ENCODE measurements at places on chromosomes 13 and 19. TPM values are rescaled to one million over a fixed set of nuclear protein-coding genes. Genes with fewer than 3 reads are reported as not detected.
A peak's percentile ranks its signal among the peaks of the same experiment; 100 is the strongest.

OR10H1 gene
- total RNA-seq = not detected

ATXN8OS gene
- not detected for total RNA-seq

LILRA6 gene
- 0.46 TPM for total RNA-seq

SHISA2 gene
- 124 TPM for total RNA-seq

NECTIN2 gene
- total RNA-seq = 88.6 TPM

SHISA7 gene
- not detected for total RNA-seq

REEP6 gene
- 8.5 TPM for total RNA-seq

GAPDHS gene
- total RNA-seq = 1.6 TPM

ZNF418 gene
- total RNA-seq = 13.4 TPM

MBD3L3 gene
- not detected for total RNA-seq

CC2D1A gene
- 31.1 TPM for total RNA-seq

STXBP2 gene
- total RNA-seq = 89.2 TPM

PLK5 gene
- not detected for total RNA-seq

HRC gene
- 2.7 TPM for total RNA-seq

DAND5 gene
- total RNA-seq = 0.40 TPM

ZNF793 gene
- total RNA-seq = 9.9 TPM

GRCh38 chr13:39451860-39452301 lies 151.1 kb downstream of the LHFPL6 start:
- DNase-seq = peak; percentile 17
- peaks cover 10% of the 10 kb centered on the region for H3K4me1 ChIP-seq
- no peak overlapping the region for H3K4me3 ChIP-seq
- no peak overlapping the region for H3K27ac ChIP-seq
- no peaks in the 10 kb centered on the region for H3K36me3 ChIP-seq
- no peaks in the 10 kb centered on the region for H3K27me3 ChIP-seq

DNA sequence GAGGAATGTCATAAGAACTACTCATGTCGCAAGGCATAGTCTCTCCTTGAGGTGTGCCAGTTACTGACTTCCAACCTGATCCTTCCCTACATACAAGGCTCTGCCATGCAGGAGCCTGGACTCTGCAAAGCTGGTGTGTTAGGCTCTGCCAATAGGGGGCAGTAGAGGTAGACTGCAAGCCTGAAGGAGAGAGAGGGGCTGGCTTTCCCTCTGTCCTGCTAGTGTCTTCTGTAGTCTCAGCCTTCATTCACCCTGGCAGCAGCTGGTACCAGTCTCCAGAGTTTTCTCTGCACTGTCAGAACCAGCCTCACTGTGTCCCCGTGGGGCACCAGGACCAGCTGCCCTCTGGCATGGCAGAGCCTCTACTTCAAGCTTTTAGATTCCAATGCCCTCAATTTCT lies 14.5 kb downstream of the SHISA2 start:
- H3K36me3 ChIP-seq = no peaks in the 10 kb centered on the region
- no peaks in the 10 kb centered on the region for H3K27me3 ChIP-seq
- peaks cover 20% of the 10 kb centered on the region for H3K4me1 ChIP-seq

DNA sequence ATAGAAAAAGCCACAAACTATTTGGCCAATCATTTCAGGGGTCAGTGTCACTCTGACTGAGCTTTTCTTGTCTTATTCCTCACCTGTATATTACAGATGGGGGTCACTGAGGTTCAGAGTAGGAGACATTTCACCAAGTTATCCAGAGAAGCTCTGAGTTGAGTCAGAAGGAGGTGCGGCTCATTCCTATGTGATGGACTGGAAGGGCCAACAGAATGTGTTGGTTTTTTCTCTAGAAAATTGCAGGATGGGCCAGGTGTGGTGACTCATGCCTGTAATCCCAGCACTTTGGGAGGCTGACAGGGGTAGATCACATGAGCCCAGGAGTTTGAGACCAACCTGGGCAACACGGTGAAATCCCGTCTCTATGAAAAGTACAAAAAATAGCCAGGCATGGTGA lies 24.5 kb upstream of the ZNF83 start:
- no peaks in the 10 kb centered on the region for H3K27me3 ChIP-seq
- no peak for DNase-seq
- no peak overlapping the region for H3K27ac ChIP-seq
- H3K36me3 ChIP-seq = peaks cover 7% of the 10 kb centered on the region
- no peak overlapping the region for H3K4me3 ChIP-seq

DNA sequence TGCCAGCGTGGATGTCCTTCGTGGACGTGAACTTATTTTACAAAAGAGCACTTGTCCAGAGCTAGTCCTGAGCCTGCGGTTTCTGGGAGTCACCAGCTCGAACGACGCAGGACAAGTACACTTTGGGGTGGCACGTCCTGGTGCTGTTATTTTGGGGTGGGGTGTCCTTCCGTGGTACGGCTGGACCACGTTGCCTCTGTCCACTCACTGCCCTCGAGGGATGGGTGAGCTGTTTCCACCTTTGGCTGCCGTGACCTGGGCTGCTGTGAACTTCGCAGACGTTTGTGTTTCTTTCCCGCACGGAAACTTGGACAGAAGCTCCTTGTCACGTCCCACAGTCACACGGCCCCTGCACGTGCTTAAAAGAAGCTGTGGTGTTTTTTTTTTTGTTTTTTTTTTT lies 11.0 kb downstream of the GZMM start:
- no peaks in the 10 kb centered on the region for H3K27me3 ChIP-seq
- H3K27ac ChIP-seq = no peak overlapping the region
- no peak for DNase-seq
- H3K4me1 ChIP-seq = no peaks in the 10 kb centered on the region
- no peaks in the 10 kb centered on the region for H3K36me3 ChIP-seq

GRCh38 chr13:80906860-80907259 lies 565.9 kb upstream of the SPRY2 start:
- no peak for DNase-seq
- no peak overlapping the region for H3K4me3 ChIP-seq
- H3K4me1 ChIP-seq = no peaks in the 10 kb centered on the region

GRCh38 chr19:33224694-33225457 lies 774 bp downstream of the SLC7A10 start:
- H3K27me3 ChIP-seq = peaks cover 30% of the 10 kb centered on the region
- DNase-seq = no peak
- H3K4me3 ChIP-seq = no peak overlapping the region

GRCh38 chr19:5907241-5907640 lies 2.6 kb downstream of the VMAC start:
- H3K36me3 ChIP-seq = no peaks in the 10 kb centered on the region
- H3K27me3 ChIP-seq = no peaks in the 10 kb centered on the region
- no peak overlapping the region for H3K27ac ChIP-seq
- no peak overlapping the region for H3K4me3 ChIP-seq
- no peak for DNase-seq
- peaks cover 21% of the 10 kb centered on the region for H3K4me1 ChIP-seq

DNA sequence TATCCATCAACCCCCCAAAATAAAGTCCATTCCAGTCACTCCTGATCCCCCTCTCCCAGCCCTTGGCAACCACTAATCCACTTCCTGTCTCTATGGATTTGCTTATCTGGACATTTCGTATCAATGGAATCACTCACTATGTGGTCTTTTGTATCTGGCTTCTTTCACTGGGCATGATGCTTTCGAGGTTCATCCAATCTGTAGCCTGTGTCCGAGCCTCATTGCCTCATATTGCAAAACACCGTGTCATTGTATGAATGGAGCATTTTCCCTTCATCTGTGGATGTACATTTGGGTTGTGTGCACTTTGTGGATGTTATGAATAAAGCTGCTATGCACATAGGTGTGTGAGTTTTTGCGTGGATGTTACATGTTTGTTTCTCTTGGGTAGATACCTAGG lies 1.4 kb upstream of the FZR1 start:
- no peak overlapping the region for H3K27ac ChIP-seq
- DNase-seq = no peak

DNA sequence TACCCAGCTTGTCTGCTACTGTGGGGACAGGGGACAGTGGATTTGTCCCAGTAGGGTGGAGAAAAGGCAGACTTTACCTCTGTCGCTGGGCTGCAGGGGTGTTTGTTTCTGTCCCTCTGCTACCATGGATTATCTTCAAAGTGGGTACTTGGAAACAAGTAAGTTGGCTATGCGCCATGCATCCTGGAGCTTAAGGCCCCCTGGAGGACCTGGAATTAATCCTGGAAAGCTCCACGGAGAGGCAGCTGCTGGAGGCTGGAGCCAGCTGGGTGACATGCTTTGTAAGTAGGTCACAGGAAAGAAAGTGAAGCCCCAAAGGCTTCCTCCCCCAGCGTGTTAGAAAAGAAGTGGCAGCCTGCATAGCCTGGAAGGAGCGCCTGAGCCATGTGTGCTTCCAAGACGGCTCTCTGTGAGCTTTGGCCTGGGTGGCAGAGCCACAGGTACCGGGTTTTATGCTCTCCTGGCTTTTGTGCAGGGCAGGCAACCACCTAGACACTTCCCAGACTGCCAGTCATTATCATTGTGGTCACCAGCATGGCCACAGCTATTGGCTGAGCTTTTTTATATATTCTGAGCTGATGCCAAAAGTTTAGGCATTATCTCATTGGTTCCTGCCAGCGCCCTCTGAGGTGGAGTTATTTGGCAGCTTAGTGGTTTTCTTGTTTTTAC lies 9.5 kb downstream of the B3GLCT start:
- H3K4me1 ChIP-seq = peaks cover 19% of the 10 kb centered on the region
- H3K4me3 ChIP-seq = no peak overlapping the region
- H3K36me3 ChIP-seq = no peaks in the 10 kb centered on the region
- peak overlapping the region; percentile 2 for H3K27ac ChIP-seq

GRCh38 chr19:16849168-16849567 lies 20.0 kb downstream of the SIN3B start:
- H3K27me3 ChIP-seq = no peaks in the 10 kb centered on the region
- DNase-seq = no peak
- H3K36me3 ChIP-seq = peaks cover 54% of the 10 kb centered on the region

- no peaks in the 10 kb centered on the region for H3K36me3 ChIP-seq
- H3K4me3 ChIP-seq = no peak overlapping the region
- H3K27me3 ChIP-seq = no peaks in the 10 kb centered on the region
- H3K27ac ChIP-seq = no peak overlapping the region
Measured at GRCh38 chr13:22017226-22017625, 346.4 kb downstream of the FGF9 start.

DNA sequence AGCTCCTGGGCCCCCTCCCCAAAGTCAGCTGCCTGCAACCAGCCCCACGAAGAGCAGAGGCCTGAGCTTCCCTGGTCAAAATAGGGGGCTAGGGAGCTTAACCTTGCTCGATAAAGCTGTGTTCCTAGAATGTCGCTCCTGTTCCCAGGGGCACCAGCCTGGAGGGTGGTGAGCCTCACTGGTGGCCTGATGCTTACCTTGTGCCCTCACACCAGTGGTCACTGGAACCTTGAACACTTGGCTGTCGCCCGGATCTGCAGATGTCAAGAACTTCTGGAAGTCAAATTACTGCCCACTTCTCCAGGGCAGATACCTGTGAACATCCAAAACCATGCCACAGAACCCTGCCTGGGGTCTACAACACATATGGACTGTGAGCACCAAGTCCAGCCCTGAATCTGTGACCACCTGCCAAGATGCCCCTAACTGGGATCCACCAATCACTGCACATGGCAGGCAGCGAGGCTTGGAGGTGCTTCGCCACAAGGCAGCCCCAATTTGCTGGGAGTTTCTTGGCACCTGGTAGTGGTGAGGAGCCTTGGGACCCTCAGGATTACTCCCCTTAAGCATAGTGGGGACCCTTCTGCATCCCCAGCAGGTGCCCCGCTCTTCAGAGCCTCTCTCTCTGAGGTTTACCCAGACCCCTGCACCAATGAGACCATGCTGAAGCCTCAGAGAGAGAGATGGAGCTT lies 4.7 kb upstream of the CEACAM5 start:
- no peak for DNase-seq
- no peak overlapping the region for H3K4me3 ChIP-seq
- no peaks in the 10 kb centered on the region for H3K36me3 ChIP-seq
- H3K27ac ChIP-seq = no peak overlapping the region
- H3K27me3 ChIP-seq = no peaks in the 10 kb centered on the region

- H3K27me3 ChIP-seq = no peaks in the 10 kb centered on the region
- no peak overlapping the region for H3K27ac ChIP-seq
- DNase-seq = no peak
- H3K4me1 ChIP-seq = peaks cover 8% of the 10 kb centered on the region
- H3K4me3 ChIP-seq = no peak overlapping the region
Measured at GRCh38 chr13:109938255-109938936, 152.0 kb upstream of the IRS2 start.

DNA sequence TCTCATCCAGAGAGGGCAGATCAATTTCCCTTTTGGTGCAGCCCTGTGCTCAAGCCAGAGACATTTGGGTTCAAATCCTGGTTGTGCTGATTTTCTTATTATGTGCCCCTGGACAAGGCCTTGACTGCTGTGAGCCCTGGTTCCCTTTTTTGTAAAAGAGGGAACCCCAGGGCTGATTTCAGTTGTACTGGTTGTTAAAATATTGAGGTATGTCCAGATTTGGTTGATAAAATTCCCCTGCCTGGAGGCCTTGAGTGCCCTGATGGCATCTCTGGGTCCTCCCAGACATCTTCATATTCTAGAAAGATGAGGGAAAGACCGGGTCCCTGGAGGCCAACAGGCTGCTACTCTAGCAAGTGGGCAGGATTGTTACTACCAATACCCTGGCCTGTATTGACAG lies 14.4 kb upstream of the PLAUR start:
- H3K4me3 ChIP-seq = no peak overlapping the region
- H3K36me3 ChIP-seq = no peaks in the 10 kb centered on the region
- no peaks in the 10 kb centered on the region for H3K27me3 ChIP-seq
- DNase-seq = no peak
- H3K27ac ChIP-seq = no peak overlapping the region

DNA sequence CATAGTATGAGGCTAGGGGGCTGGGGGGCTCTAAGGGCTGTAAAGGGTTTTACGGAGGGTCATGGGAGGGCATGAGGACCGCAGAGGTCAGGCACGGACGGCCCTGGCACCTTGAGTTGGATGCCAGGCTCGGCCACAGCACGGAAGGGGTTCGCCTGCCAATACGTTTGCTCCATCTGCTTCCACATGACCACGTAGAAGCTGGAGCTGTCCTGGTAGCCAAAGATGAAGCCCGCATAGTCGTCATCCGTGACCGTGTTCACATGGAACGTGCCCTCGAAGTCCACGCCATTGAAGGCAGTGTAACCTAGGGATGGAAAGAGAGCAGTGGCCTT lies 6.4 kb downstream of the COMP start:
- H3K36me3 ChIP-seq = no peaks in the 10 kb centered on the region
- peaks cover 4% of the 10 kb centered on the region for H3K4me1 ChIP-seq
- peaks cover 24% of the 10 kb centered on the region for H3K27me3 ChIP-seq

DNA sequence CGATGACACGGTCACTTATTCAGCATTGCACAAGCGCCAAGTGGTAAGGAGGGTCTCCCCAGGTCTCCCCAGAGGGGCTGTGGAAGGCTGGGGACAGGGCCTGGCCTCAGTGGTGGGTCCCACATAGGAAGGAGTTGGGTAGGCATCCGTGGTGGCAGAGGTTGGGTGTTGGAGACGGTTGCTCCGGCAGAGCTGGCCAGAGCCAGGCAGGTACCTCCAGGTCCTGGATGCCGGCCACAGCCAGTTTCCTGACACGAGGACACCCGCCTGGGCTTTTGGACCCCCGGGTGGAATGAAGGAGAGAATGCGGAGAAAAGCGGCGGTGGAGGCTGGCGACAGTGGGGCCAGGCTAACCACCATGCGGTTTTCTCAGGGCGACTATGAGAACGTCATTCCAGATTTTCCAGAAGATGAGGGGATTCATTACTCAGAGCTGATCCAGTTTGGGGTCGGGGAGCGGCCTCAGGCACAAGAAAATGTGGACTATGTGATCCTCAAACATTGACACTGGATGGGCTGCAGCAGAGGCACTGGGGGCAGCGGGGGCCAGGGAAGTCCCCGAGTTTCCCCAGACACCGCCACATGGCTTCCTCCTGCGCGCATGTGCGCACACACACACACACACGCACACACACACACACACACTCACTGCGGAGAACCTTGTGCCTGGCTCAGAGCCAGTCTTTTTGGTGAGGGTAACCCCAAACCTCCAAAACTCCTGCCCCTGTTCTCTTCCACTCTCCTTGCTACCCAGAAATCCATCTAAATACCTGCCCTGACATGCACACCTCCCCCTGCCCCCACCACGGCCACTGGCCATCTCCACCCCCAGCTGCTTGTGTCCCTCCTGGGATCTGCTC lies 1.3 kb upstream of the FFAR1 start:
- H3K27me3 ChIP-seq = no peaks in the 10 kb centered on the region
- H3K27ac ChIP-seq = no peak overlapping the region
- H3K4me3 ChIP-seq = no peak overlapping the region
- no peaks in the 10 kb centered on the region for H3K4me1 ChIP-seq
- DNase-seq = no peak

Data from thyroid gland (tissue), 4 donors.